ENCODE measurements at places on chromosomes 11 and 22.
A peak's percentile ranks its signal among the peaks of the same experiment; 100 is the strongest.

GRCh38 chr11:22477312-22477711 lies 139.1 kb downstream of the SLC17A6 start:
- no peak for DNase-seq

DNA sequence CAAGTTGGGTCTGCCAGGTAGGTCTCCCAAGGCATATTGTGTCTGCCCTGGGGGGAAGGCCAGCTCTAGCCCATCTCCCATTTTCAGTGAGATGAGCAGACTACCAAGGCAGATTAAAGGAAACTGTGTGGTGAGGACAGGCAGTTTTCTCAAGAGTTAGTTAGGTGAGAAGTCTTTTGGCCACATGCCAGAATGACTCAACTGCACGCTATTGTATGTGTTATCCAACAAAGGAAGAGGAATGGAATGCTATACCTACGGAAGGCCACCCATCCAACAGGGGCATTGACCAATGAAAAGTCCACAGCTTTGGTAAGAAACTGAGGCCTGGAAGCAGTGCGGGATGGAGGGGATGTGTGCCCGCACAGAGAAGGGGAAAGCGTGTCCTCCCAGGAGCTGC lies 941.7 kb downstream of the NTM start:
- DNase-seq: no peak

DNA sequence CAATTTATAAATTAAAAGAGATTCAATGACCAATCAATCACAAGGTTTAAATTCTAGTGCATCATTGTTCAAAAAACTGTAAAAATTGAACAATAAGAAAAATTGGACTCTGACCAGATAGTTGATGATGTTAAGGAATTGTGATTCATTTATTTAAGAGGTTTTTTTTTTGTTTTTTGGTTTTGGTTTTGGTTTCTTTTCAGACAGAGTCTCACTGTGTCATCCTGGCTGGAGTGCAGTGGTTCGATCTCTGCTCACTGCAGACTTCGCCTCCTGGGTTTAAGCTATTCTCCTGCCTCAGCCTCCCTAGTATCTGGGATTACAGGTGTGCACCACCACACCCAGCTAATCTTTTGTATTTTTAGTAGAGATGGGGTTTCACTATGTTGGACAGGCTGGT lies 17.1 kb upstream of the EIF3M start:
- no peak for DNase-seq

GRCh38 chr11:88484873-88485621 lies 147.5 kb upstream of the CTSC start:
- DNase-seq: peak; percentile 28

DNA sequence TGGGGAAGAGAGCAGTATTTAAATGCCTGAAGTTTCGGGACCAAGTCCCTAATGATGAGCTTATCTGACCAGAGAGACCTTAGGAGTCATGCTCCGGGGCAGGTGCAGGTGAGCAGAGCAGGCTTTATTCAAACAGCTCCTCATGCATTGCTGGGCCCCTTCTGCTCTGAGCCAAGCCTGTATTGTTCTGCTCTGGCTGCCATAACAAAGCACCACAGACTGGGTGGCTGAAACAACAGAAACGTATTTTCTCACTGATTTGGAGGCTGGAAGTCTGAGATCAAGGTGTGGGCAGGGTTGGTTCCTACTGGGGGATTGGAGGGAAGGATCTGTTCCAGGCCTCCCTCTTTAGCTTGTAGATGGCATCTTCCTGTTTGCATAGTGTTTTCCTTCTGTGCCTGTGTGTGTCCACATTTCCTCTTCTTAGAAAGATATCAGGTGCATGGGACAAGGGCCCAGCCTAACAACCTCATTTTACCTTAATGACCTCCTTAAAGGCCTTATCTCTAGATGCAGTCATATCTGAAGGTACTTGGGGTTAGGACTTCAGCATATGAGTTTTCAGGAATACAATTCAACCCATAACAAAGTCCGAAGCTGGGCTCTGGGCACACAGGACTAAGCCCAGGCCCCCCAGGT lies 97.1 kb upstream of the PARVA start:
- DNase-seq: no peak

GRCh38 chr11:119586181-119586580 lies 142.8 kb downstream of the NECTIN1 start:
- DNase-seq: no peak
